ENCODE measurements at places on chromosomes 2 and 18. TPM values are rescaled to one million over a fixed set of nuclear protein-coding genes. Genes with fewer than 3 reads are reported as not detected.
A peak's percentile ranks its signal among the peaks of the same experiment; 100 is the strongest.

The MROH2A gene
- not detected for total RNA-seq

The SKA1 gene
- total RNA-seq: 3.6 TPM

DNA sequence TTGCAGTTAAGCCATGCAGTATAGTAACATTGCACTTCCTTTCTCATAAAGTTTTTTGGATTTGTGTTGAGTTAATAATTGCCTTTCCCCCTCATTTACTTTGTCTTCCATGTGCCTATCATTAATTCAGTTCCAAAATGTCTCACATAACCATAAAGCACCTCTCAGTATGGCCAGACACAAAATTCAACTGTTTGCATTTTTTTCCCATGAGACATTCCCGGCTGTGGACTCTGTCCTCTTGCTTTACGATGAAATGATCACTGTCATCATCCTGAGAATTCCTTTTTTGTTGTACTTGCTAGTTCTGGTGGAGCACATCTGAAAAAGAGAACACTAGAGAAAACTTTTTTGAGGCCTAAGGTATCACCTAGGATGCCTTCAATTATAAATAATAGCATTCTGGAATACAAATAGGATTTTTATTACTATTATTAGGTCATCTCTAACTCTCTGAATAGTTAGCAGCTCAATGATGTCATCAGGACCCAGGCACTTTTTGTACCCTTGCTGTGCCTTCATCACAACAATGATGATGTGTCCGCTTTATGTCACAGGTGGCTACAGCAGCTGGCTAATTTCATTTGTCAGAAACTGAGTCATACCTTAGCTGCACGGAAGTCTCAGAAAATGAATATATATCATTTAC lies 8.5 kb upstream of the ATP8B1 start:
- no peaks in the 10 kb centered on the region for H3K27me3 ChIP-seq
- no peak overlapping the region for H3K4me3 ChIP-seq
- H3K4me1 ChIP-seq: no peaks in the 10 kb centered on the region
- no peak overlapping the region for H3K27ac ChIP-seq
- no peaks in the 10 kb centered on the region for H3K36me3 ChIP-seq

- H3K4me1 ChIP-seq: no peaks in the 10 kb centered on the region
- H3K27me3 ChIP-seq: no peaks in the 10 kb centered on the region
- H3K27ac ChIP-seq: no peak overlapping the region
These were observed 215.4 kb downstream of the ZBTB7C start for GRCh38 chr18:48193521-48194492.

GRCh38 chr2:180707884-180708205 lies 272.6 kb upstream of the UBE2E3 start:
- no peaks in the 10 kb centered on the region for H3K36me3 ChIP-seq
- H3K27me3 ChIP-seq: no peaks in the 10 kb centered on the region
- no peaks in the 10 kb centered on the region for H3K4me1 ChIP-seq
- H3K4me3 ChIP-seq: no peak overlapping the region

GRCh38 chr18:13269521-13270011 lies 51.0 kb downstream of the LDLRAD4 start:
- no peak overlapping the region for H3K27ac ChIP-seq
- H3K27me3 ChIP-seq: no peaks in the 10 kb centered on the region
- no peaks in the 10 kb centered on the region for H3K4me1 ChIP-seq
- no peak for DNase-seq

DNA sequence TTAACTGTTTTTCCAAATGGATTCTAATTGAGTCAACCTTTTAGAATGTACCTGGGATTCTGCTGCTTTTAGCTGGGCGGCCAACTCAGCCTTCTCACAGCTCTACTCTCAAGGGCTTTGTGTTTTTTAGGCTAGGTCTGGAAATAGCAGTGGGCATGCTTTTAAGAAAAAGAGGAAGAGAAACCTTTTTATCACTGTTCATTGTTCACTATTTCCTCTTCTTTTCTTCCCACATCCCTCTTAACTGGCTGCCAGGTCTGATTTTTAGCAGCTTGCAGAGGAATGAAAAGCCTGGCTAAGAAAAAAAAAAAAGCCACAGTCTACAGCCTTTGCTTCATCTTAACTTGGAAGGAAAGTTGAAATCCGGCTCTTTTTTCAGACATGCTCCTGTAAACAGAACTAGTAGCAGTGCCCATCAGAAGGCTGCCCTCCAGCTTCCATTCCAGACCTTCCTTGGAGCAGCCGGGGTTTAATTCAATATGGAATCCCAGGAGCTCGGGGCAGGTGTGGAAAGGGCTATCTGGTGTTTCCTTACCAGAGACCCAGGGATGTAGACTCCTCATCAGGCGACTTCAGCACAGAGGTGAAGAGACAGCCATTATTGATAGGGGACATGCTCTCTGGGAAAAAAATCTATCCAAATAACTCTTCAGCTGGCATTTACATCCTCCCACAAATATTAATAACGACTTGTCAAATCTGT lies 230.7 kb downstream of the MYO3B start:
- no peaks in the 10 kb centered on the region for H3K36me3 ChIP-seq
- no peak overlapping the region for H3K4me3 ChIP-seq
- no peaks in the 10 kb centered on the region for H3K4me1 ChIP-seq
- no peak overlapping the region for H3K27ac ChIP-seq
- DNase-seq: no peak

GRCh38 chr2:96534701-96535181 lies 1.8 kb upstream of the ARID5A start:
- no peak overlapping the region for H3K4me3 ChIP-seq
- peaks cover 19% of the 10 kb centered on the region for H3K4me1 ChIP-seq
- H3K27me3 ChIP-seq: no peaks in the 10 kb centered on the region
- peak overlapping the region; percentile 72 for H3K27ac ChIP-seq
- no peak for DNase-seq
- no peaks in the 10 kb centered on the region for H3K36me3 ChIP-seq

DNA sequence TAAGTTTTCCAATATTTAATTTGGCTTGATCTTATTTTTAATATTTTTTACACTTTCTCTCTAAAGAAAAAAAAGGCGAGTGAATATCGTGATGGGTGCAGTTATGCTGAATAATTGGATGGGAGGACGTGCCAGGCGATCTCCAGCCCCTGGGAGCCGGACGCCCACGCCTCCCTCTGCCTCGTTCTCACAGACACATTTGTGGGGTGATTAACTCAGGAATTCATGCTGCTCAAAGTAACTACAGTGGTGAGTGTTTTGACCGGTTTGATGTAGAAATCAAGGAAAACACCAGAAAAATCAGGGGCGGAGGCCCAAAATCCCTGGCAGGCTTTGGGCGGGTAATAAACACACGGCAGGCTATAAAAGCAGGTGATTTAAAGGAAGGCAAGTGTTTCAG lies 736.8 kb upstream of the SALL3 start:
- H3K27me3 ChIP-seq: no peaks in the 10 kb centered on the region
- H3K4me1 ChIP-seq: no peaks in the 10 kb centered on the region
- no peak for DNase-seq

- no peaks in the 10 kb centered on the region for H3K4me1 ChIP-seq
- H3K27ac ChIP-seq: no peak overlapping the region
- no peak for DNase-seq
These were observed 72.6 kb downstream of the MREG start for GRCh38 chr2:215940645-215941184.

GRCh38 chr2:189261916-189262315 lies 82.4 kb upstream of the COL5A2 start:
- no peaks in the 10 kb centered on the region for H3K4me1 ChIP-seq
- H3K4me3 ChIP-seq: no peak overlapping the region
- H3K27me3 ChIP-seq: no peaks in the 10 kb centered on the region
- DNase-seq: no peak
- H3K36me3 ChIP-seq: no peaks in the 10 kb centered on the region
- H3K27ac ChIP-seq: no peak overlapping the region

DNA sequence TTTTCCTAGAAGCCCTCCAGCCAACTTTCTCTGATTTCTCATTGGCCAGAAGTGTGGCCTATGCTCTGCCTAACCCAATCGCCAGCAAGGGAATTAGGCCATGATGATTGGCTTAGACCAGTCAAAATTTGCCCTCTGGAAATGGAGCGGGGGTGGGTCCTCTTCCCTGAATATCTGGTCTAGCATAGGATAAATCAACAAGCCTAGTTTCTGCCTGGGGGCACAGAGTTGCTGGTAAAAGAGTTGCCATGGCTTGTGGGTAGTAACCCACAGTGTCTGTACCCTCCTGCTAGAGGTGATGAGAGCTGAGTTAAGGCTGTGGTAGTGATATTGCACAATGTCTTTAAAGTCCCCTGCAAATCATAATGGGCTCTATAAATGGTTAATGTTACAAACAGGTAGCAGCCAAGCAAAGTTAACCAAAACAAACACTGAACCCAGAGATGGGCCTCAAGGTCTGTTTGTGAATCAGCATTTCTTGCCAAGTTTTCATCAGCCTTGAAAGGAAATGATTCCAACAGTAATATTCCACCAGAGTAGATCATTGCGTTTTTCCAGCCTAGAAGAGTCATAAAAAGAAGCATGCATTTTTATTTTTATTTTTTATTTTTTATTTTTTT lies 19.3 kb downstream of the GALM start:
- H3K4me1 ChIP-seq: no peaks in the 10 kb centered on the region
- no peak for DNase-seq
- H3K36me3 ChIP-seq: peaks cover 14% of the 10 kb centered on the region
- no peaks in the 10 kb centered on the region for H3K27me3 ChIP-seq

Measured in colonic mucosa (tissue), 4 donors.